ENCODE measurements at places on chromosomes 7 and 10.
A peak's percentile ranks its signal among the peaks of the same experiment; 100 is the strongest.

DNA sequence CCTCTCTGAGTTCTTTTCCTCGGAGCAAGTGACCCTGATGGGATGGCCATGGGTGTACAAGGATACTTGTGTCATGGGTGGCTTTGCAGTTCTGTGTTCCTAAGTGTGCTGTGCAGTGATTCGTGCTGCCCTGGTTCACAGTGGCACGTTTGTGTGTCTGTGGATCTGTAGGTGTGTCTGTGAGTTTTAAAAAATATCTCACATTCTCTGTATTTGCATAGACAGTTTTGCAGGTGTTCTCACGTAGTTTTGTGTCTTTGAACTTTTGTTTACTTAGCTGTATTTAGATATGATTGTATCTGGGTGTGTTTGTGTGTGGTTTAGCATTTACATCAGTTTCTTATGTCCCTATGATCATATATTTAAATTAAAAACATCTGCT, 3.7 kb downstream of the ZNF775 start:
- no peak for DNase-seq

GRCh38 chr7:121187222-121187621, 141.6 kb upstream of the WNT16 start:
- DNase-seq = no peak

GRCh38 chr10:34288634-34289033, 526.5 kb downstream of the PARD3 start:
- DNase-seq = no peak

GRCh38 chr7:770741-771166, 43.7 kb upstream of the PRKAR1B start:
- DNase-seq = no peak

DNA sequence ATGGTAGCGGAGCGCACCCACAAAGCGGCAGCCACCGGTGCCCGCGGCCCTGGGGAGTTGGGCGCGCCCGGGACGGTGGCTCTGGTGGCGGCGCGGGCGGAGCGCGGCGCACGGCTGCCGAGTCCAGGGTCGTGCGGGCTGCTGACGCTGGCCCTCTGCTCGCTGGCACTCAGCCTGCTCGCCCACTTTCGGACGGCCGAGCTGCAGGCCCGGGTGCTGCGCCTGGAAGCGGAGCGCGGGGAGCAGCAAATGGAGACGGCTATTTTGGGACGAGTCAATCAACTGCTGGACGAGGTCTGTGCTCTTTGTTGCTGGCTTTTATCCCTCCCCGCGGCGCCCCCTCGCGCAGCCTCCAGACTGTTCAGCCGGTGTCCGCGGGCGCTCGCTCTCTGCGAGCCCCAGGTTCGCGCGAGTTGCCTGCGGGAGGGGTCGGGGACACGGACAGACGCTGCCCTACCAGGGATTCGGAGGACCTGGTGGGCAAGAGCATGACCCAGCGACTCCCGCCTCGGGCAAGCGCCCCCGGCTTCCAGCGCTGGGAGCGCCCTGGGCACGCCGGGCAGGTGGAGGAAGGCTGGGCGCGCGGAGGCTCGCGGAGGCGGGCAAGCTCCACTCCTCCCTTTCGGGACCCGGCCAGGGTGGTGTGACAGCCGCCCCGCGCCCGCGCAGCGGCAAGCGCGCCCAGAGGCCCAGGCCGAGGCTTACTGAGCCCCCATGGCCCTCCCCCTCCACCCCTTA, 887 bp downstream of the COL13A1 start:
- peak; percentile 9 for DNase-seq

DNA sequence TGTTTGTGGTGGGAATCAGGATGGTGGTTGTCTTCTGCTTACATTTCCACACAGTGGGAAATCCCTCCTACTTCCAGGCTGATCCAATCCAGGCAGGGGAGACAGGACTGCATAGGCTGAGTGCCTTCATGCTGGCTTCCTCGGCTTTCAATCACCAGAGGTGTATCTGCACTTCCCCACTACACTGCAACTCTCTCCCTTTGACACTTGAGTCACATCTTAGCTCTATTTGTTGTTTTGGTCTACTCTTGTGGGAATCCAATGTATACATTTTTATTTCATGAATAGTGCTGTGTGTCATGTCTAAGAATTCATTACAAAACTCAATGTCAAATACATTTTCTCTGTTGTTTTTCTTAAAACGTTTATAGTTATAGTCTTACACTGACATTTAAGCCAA, 735.6 kb downstream of the XPNPEP1 start:
- DNase-seq = no peak

DNA sequence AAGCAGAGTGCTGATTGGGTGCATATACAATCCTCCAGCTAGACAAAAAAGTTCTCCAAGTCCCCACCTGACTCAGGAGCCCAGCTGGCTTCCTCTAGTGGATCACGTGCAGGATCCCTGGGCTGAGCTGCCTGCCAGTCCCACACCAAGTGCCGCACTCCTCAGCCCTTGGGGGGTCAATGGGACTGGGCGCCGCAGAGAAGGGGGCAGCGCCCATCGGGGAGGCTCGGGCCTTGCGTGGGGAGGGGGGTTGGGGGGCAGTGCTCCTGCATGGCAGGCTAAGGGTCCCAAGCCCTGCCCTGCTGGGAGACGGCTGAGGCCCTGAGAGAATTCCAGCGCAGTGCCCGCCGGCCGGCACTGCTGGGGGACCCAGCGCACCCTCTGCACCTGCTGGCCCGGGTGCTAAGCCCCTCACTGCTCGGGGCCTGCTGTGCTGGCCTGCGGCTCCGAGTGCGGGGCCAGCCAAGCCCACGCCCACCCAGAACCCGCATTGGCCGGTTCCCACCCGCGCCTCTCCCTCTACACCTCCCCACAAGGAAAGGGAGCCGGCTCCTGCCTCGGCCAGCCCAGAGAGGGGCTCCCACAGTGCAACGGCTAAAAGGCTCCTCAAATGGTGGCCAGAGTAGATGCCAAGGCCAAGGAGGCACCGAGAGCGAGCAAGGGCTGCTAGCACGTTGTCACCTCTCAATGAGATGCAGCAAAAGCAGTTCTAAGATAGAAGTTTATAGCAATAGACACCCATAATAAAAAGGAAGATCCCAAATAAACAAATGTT, 274.3 kb upstream of the LRRTM3 start:
- no peak for DNase-seq

GRCh38 chr7:31305260-31305659, 35.3 kb downstream of the NEUROD6 start:
- DNase-seq = no peak

DNA sequence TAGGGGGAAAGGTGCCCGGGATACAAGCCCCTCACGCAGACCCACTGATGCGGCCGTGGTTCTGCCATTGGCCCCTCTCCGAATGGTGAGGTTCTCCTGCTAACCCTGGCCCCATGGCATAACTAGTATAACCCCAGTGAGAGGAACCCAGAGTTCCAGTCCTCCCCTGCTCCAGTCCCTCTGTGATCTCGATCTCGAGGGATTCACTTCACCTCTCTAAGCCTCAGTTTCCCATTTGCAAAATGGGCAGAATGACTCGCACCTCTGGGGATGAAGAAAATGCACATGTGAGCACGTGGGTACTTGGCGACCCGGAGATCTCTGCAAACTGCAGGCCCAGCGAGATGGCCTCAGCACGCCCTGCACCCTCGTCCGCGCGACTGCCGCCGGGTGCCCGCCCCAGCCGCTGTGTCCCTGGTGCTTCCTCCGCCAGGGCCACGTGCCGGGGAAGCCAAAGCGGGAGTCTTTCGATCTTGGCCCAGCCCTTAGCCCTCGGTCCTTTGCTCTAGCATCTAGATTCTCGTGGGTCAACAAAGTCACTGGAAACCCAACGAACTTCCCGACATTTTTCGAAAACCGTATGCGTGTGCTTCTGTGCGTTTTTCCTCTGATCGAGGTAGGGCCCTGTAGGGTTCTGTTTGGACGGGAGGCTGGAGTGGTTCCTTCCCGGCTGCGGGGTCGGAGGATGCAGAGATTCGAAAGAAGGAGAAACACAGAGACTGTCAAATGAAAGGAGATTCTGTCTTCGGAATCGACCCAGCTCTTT, 169.8 kb downstream of the UBE2H start:
- DNase-seq = no peak
